ENCODE measurements at places on chromosomes 11 and 22.

DNA sequence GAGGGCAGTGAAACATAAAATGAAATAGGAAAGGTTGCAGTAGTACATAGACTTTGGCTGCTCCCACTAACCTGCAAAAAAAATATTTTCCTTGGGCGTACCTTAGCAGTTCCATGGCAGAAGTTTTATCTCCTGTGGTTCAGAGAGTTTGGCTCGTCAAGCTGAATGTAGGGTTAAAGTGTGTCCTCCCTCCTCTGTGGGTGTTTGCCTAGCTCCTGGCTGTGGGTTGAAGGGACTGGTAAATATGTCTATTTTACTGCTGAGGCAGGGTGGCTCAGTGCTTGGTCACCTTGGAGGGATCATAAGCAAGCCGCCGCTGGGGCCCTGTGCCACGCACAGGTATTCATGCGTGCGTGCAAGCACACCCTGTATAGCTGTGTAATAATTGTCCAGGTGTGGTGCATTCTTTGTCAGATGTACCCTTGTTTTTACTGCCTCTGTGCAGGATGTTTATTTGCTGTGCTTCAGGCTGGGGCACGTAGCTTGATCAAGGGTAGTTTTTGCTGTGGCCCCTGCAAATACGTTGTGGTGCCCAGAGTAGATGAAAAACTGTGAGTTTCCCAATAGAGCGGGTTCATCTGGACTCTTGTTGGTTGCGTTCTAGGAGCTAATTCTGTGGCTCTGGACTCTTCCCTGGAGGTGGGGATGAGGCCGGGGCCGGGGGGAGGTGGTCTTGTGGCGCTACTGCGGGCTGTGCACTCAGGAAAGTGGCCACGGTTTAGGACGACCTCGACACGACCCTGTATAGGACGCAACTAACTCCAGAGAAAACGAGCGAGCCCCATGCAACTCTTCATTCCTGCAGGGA lies 732 bp upstream of the SORL1 start:
- DNase-seq: no peak

DNA sequence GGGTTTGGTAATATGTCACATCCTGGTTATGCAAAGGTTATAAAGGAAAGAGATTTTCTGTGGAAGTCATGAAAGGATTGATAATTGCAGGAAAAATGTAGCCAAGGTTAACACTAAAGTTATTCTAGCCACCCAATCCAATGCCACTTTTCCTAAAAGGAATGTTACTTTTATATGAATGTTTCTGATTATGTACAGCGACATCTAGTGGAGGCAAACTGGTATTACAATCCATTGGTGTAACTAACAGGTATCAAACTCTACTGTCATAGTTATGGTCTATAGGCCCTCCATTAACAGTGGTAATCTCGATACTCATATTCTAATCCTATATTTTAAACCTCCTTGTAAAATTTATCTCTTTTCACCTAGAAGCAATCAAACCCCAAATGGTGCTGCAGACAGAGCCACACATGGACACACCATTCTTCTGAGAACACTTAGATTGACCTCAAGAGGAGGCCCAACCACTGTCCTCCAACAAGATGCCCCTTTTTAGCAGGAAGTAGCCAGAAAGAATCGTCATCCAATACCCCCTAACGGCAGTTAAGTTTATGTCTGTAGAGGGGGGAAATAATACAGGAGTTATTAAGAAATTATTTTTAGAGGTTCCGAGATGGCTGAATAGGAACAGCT lies 74.9 kb upstream of the RAG2 start:
- peak; percentile 18 for DNase-seq

- DNase-seq: no peak
Measured at GRCh38 chr11:134639586-134640330, 227.7 kb upstream of the B3GAT1 start.

DNA sequence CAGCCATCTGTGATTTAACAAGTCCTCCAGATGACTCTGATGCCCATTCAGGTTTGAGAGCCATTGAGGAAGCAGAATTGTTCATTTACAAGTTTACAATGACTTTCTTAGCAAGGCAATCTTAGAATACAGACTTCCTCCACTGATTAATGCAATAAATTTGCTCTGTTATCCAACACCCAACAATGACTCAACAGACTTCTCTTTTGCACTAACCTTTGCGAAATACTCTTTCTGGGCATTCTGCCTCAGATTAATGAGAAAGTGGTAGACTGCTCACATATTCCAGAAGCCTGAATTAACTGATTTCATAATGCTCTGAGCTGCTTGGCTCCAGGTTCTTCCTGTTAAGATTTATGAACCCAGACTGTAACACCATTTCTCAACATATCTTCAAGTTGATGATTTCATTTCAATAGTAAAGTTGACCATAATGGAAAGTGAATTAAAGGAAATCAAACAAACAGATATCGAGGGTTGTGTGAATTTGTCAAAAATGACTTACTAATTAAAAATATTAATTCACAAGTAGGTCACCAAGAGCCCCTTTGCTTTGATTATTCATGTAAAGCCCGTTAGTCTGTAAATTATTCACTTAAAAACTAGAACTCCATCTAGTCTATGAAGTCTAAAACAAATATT lies 70.5 kb upstream of the BLID start:
- peak; percentile 64 for DNase-seq

DNA sequence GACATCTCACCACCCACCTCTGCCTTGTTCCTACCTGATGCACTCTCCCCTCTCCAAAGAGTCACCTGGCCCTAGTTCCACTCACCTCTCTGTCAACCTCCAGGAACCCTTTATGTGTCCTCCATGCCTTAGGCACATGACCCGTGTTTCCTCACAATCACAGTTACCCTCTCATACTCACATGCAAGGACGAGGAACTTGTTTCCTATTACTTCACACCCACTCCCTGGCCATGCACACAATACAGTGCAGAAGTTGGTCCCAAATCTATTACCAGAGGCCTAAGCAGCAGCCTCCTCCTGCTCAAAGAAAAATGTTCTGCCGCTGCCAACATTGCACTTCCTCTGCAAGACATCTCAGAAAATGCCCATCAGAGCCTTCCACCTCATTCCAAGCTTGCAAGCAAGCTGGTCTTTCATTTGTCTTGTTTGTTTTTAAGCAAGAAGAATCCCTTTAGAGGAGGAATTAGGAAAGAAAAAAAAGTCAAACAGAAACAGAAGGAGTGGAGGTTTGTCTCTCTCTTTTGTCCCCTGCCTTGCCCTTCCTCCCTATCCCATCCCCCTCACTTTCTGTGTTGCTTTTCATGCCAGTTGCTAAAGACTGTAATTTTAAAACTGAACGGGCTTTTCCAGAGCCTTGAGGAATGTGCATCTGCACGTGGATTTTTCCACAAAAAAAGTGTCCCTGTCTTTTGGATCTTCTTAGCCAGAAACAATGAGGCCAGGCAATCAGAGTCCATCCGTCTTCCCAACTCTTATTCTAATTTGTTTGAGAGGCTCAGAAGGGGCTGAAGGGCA lies 63.4 kb downstream of the KCNJ1 start:
- DNase-seq: no peak

GRCh38 chr11:104772806-104773241 lies 125.4 kb downstream of the CASP12 start:
- DNase-seq: peak; percentile 57

DNA sequence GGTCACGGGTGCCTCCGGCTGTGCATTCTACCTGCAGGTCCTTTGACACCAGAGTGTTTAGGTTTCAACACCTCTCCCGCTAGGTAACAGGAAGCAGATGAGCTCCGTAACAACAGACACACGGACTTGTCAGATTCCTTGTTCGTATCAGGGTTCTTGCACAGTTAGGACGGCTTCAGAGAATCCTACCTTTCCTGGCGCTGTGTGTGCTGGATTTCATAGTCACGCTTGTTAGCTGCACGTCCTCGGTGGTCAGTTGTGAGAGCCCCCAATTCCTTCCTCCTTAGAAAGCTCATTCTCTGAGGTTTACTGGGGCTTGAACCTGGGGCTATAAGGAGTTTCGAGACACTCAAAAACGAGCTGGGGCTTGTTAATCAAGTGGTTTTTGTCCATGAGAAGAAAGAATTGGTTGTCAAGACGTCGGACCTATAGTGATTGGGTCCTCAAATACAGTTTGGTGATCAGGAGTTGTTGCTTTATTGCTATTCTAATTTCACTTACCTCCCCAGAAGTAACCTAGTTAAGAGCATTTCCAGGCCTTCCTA lies 664 bp downstream of the DDB2 start:
- no peak for DNase-seq

- DNase-seq: no peak
Measured at GRCh38 chr11:89361734-89362133, 129.4 kb downstream of the NOX4 start.

- no peak for DNase-seq
Measured at GRCh38 chr11:6894097-6894496, 1.8 kb upstream of the OR2D2 start.

- DNase-seq: no peak
Measured at GRCh38 chr22:30882184-30882717, 86.3 kb downstream of the MORC2 start.

Data from SW 1271 (cell line).